ENCODE measurements at places on chromosomes 6 and 20.

- DNase-seq = no peak
Measured at GRCh38 chr6:79737172-79737571, 106.0 kb downstream of the SH3BGRL2 start.

GRCh38 chr6:20704325-20705025 lies 170.2 kb downstream of the CDKAL1 start:
- no peak for DNase-seq

- no peak for DNase-seq
Measured at GRCh38 chr20:24732076-24732475, 217.0 kb upstream of the CST7 start.

DNA sequence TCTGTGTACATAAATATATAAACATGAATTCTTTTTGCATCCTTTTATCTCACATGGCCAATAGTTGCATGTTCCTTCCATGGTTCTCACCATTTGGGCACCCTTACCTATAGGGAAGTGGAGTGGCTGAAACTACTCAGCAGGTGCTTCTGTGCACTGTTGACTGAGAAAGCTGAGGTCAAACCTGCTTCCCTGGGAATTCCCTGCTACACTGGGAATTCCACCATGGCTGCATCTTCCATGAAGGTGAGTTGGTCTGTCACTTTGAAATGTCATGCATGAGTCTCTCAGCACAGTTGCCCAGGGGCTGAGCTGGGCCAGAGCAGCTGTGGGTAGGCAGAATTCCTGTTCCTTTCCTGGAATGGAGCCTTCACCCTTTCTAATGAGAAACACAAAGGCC lies 193.8 kb upstream of the PRSS16 start:
- no peak for DNase-seq

- no peak for DNase-seq
Measured at GRCh38 chr6:107817784-107818183, 6.3 kb downstream of the SCML4 start.

GRCh38 chr6:118679327-118679901 lies 28.0 kb upstream of the CEP85L start:
- peak; percentile 64 for DNase-seq

DNA sequence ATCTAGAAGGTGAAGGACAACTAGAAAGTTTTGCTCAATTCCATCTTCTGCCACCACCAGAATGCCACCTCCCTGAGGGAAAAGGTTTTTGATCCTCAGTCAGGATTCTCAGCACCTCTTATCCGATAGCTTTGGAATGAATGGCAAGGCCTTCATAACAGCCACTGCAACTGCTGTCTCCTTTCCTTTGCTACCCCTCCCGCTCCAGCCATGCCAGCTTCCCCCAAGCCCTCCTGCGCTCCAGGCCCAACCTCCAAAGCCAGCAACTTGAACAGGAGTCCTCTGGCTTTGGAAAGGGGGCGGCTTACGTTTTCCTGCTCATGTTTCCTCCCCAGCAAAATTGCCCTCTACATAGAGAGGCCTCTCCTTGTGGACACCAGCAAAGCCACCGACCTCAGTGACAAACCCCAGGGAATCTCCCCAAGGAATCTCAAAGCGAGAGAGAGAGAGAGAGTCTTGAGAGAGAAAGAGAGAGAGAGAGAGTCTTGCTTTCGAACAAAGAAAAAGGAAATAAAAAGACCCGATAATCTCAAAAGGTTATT lies 420 bp upstream of the BTN2A1 start:
- DNase-seq = no peak

- DNase-seq = no peak
Measured at GRCh38 chr6:79077715-79078074, 359 bp downstream of the PHIP start.

DNA sequence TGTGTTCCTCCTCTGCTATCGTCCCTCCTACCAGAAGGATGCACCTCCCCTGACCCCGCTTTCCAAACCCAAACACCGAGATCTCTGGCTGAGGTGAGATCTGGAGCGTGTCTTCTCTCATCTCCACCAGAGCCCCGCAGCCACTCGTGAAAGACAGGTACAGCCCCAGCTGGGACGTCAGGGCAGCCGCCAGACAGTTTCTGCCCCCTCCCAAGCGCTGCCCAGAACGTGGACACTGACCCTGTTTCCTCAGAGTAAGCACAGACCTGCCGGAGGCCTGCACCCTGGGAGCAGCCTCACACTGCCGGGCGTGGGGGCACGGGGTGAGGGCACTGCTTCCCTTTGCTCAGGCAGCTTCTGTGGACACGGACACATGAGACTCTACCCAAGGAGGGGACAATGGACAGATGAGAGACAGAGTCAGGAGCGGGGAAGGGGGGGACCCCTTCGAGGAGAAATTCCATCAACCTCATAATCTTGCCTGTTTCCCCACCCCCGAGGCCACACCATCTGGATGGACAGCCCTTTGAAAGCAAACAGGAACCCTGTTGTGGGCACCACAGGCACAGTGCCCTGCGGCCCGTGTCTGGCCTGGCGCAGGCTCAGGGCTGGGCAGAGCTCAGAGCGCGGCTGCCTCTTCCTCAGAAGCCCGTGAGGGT lies 210.6 kb downstream of the DLL1 start:
- no peak for DNase-seq

DNA sequence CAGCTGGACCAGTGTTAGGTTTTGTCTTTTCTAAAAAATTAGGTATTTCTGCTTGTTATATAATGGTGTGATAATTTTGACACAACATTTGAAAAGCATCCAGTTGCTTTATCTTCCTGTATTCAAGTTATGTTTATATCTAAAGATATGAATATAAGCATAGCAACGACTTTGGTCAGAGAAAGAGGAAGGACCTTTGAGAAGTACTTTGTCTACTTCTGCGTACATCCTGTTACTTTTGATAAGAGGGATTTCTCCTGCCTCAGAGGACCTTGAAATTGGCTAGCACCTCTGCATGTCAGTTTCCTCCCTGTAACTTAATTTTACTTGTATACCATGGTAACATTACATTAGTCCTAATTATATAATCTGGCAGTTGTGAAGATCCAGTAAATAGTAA lies 24.8 kb downstream of the PHF20 start:
- no peak for DNase-seq

DNA sequence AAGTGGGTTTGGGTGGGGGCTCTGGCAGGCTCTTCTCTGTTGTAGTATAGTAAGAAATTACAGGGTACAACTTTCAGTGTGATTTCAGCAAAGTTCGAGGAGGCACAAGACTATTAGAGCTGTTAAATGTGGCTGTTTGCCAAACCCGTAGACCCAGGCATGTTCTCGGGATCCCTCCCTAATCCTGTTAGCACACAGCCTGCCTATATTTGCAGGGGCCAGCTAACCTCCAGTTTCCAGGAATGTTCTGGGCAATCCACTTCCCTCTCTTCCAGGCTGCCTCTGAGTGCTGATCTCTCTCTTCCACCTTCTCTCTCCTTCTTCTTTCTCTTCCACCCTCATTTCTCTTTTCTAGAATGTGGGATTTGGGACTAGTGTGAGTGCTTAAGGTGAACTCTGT lies 34.8 kb upstream of the ZFP64 start:
- DNase-seq = no peak

GRCh38 chr6:14730654-14731053 lies 515.2 kb upstream of the JARID2 start:
- no peak for DNase-seq

DNA sequence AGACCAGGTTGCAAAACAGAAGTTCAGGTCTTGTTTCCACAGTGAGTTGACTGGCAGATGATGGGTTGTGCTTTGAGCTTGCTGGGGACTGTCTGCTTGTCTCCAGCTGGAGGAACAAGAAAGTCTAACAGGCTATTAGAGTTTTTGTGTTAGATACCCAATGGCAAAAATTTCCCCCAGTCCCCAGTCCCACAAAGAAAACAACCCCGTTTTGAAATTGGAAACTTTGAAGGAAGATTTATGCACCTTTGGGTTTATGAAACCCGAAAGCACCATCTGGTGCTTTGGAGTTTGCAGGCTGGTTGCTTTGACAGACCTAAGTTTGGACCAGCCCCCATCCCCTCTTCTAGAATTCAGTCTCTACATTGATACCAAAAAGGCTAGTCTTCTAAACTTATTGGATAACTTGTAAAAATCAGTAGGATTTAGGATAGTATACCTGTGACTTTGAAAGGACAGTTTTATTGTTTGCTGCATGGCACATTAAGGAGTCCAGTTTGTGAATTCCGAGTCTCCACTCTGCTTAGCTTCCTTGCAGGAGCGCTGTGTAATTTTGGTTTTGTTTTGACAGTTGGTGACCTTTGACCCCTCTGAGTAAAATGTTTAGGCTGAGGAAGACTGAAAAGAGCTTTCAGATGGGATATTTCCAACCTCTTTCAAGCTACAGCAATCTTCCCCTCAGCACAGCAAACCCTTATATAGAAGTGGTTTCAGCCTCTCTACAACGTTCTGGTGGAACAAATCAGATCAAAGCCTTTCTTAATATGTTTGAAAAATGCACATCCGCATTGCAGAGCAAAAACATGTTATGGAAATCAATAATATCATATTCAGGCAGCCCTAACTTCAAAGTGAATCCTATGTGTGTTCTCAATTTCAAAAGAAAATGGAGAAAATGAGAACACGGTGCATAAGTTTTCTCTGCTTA lies 25.5 kb upstream of the PRL start:
- DNase-seq = no peak

GRCh38 chr6:126781582-126781981 lies 336.9 kb upstream of the RSPO3 start:
- DNase-seq = no peak

DNA sequence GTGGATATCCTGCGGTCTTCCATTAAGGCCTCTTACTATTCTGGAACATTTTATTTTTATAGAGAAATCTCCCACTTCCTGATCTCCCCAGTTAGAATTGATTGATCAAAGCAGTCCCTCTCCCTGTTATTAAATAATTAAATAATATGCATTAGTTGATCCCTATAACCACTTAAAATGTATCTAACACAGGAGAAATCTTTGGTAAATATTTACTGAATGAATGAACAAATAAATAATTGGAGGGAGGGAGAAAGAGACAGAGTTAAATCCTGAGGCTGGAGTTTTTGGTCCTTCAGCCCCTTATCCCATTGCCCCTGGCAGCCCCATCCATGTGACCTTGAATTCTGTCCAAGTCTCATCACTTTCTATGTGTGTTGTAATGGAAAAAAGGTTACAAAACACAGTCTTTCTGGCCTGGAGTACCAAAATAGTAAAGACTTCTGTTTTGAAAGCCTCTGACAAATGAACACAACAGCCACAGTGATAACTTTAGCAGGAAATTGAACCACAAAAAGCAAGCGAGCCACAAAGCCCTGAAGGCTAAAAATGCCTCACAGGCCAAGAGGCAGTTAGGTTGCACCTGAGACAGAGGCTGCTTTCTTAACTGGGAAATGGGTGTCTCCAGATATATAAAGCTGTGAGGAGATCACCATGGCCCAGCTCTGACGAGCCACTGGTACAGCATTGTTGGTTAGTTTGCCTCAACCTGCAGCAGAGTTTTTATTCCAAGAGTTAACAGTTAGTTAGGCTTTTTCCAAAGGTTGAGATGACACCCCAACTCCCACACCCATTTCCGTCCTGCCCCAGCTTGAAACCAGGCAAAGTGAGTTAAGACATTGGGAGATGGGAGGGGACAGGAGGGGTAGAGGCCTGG lies 11.3 kb downstream of the NT5E start:
- peak; percentile 83 for DNase-seq

GRCh38 chr20:38722683-38723016 lies 1.6 kb upstream of the SLC32A1 start:
- DNase-seq = no peak

Data from MCF 10A (cell line).